ENCODE measurements at places on chromosomes 1 and 21. TPM values are rescaled to one million over a fixed set of nuclear protein-coding genes. Genes with fewer than 3 reads are reported as not detected.

KPRP gene
- not detected for total RNA-seq

RAB7B gene
- 1.2 TPM for total RNA-seq

FCRL4 gene
- total RNA-seq = not detected

UBE2U gene
- not detected for total RNA-seq

SPRR2B gene
- not detected for total RNA-seq

UAP1 gene
- total RNA-seq = 40.1 TPM

CLCA1 gene
- total RNA-seq = 0.09 TPM

KCNA2 gene
- total RNA-seq = 0.05 TPM

GABRD gene
- total RNA-seq = 0.47 TPM

FBXO2 gene
- total RNA-seq = 3.5 TPM

SLC25A44 gene
- total RNA-seq = 25.7 TPM

HES2 gene
- not detected for total RNA-seq

C8B gene
- total RNA-seq = not detected

RAB13 gene
- 31.8 TPM for total RNA-seq

LHX8 gene
- not detected for total RNA-seq

G0S2 gene
- 50.0 TPM for total RNA-seq

OR2T34 gene
- not detected for total RNA-seq

LRRC7 gene
- total RNA-seq = not detected

GNAI3 gene
- 1.7 TPM for total RNA-seq

KRTAP10-4 gene
- total RNA-seq = not detected

REN gene
- not detected for total RNA-seq

SLC1A7 gene
- total RNA-seq = 6.2 TPM

ADGRB2 gene
- 1.8 TPM for total RNA-seq

LEPR gene
- 1.8 TPM for total RNA-seq

SLAMF6 gene
- total RNA-seq = 0.14 TPM

RGS4 gene
- 0.30 TPM for total RNA-seq

Measured in psoas muscle (tissue), 8 donors.